Spleen (tissue), 13 donors: ENCODE measurements at places on chromosomes 5 and 9. TPM values are rescaled to one million over a fixed set of nuclear protein-coding genes. Genes with fewer than 3 reads are reported as not detected.

SLC4A9 gene
- 0.16 TPM for total RNA-seq

DNA sequence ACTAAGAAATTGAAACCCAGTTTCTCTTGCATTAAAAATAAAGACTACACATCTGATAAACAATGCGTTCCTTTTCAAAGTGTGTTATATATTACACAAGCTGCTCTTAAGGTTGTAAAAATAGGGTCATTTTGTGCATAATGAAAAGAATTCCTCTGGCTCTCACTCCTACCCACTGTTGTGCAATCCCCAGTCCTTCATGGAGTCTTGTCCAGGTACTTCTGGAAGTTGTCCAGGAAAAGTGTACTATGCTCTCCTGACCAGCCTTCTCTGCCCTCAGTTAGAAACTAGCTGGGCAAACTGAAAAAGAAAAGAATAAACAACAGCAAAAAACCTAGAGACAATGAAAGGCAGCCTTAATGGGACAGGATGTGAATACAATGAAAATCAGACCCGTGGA is 345.5 kb upstream of the PAPPA start:
- H3K27me3 ChIP-seq: no peaks in the 10 kb centered on the region
- no peaks in the 10 kb centered on the region for H3K36me3 ChIP-seq
- no peak for DNase-seq
- no peak overlapping the region for H3K27ac ChIP-seq
- no peaks in the 10 kb centered on the region for H3K4me1 ChIP-seq

GRCh38 chr9:96769989-96770388 is 7.9 kb downstream of the ZNF510 start:
- peaks cover 94% of the 10 kb centered on the region for H3K36me3 ChIP-seq

DNA sequence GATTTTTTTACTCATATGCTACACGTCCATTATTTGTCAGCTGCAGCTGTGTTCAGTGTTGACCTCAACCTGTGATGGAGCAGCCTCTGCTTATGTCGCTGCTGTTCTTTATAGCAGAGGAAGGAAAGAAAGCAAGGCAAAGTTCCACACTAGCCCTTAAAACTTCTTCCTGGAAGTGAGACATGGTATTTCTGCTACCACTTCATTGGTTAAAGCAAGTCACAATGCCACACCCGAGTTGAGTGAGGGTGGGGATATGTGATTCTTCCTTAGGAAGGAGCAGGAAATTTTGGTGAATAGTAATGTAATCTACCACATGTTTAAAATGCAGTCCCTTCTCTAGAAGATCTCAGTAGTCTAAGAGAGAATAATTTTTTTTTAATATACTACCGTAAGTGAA is 224.8 kb upstream of the DMRT1 start:
- no peaks in the 10 kb centered on the region for H3K27me3 ChIP-seq
- H3K4me3 ChIP-seq: no peak overlapping the region
- H3K27ac ChIP-seq: no peak overlapping the region
- no peaks in the 10 kb centered on the region for H3K36me3 ChIP-seq

GRCh38 chr5:147784146-147784987 is 1.8 kb upstream of the JAKMIP2 start:
- no peak overlapping the region for H3K27ac ChIP-seq
- DNase-seq: no peak
- H3K36me3 ChIP-seq: no peaks in the 10 kb centered on the region
- no peaks in the 10 kb centered on the region for H3K27me3 ChIP-seq
- peaks cover 5% of the 10 kb centered on the region for H3K4me1 ChIP-seq
- H3K4me3 ChIP-seq: no peak overlapping the region
